ENCODE measurements at places on chromosomes 1 and 21.

DNA sequence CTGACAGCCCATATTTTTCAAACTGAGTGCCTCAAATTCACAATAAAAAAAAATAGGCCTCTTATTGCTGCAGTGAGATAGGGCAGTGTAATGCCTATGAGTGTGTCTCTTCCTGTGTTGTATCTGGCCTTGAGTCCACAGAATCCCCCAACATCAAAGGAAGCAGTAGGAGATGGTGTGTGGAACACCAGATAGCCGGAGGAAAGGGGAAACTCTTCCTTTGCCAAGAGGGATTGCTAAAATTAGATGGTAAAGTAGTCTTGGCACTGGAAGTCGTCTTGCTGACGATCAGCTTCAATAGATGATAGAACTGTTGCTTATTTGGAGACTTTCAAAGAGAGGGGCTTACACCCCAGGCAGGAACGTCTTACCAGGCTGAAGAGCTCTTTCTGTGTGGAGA lies 51.8 kb downstream of the RUNX1 start:
- no peak for DNase-seq

GRCh38 chr1:28864695-28865094 lies 49.7 kb upstream of the EPB41 start:
- no peak for DNase-seq

DNA sequence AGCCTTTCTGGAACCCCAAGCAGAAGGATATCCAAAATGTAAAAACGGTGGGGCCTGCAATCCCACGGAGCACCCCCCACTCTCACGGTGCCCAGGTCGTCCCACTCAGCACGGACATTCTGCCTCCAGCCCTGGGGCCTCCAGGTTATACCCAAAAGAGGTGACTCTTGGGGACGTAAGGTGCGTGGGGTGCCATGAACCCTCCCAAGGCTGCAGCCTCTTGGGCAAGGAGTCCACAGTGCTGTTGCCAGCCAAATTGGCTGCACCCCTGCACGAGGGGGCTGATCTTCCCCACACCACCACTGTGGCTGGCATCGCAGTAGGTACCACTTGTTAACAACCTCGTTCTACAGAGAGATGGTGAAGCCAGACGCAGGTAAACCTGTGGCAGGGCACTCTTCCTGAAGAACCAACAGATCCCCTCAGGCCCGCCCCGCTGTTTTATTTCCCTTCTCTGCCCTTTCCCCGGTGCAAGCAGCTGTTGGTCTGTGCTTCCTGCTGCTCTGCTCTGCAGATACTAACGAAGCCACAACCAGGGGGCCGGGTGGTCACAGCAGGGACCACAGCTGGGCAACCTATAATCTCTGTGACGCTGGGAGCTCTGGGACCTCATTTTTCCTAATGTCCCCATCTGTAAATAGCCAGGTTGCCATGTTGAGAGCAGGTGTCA lies 8.7 kb downstream of the TFF3 start:
- no peak for DNase-seq

DNA sequence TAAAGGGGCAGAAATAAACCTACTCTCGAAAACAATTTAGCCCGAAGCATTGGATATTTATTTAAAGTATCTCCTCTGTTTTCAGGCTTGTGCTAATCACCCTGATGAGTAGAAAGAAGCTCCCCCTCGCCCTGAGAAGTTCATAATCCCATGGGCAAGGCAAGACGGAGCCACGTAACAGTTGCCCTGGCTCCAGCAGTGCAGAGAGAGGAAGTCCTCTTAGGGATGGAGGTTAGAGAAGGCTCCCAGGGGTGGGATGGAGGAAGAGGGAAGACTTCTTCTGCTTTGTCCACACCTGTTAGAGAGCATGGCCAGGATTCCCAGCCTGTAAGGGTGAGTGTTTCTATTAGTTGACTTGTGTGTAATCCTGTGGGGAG lies 3.4 kb upstream of the GPR25 start:
- no peak for DNase-seq

DNA sequence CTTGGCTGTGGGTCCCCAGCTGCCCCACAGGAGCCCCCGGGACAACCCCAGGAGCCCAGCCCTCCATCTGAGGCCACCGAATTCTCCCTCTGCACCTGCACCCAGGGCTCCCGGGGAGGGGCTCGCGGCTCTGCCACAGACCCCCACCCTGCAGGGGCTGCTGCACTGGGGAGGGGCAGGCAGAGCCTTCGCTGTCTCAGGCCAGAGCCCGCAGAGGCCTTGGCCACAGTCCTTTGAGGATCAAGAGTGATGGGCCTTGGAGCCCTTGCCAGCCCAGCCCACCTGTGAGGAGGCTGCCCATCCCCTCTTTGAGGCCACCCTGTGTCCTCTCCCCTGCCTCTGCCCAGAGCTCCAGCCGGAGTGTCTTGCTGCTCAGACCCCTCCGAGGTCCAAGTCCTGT lies 6.5 kb downstream of the PERM1 start:
- DNase-seq, result no peak

DNA sequence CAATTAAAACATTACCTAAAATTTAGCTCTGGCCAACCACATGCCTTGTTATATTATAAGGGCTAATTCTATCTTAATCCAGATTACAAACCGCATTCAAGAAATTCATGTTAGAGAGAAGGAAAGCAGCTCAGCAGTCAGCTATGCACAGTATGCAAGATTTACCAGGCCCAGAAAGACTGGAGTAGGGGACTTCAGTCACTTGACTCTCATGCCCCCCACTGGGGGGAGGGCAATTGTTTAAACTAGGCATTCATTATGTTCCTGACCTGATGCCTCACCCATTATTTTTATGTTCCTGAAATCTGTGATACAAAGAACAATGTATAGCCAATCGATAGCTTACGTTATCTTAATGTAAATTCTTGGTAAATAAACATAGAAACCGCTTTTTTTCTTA lies 96.9 kb downstream of the ZNF644 start:
- DNase-seq, result no peak

DNA sequence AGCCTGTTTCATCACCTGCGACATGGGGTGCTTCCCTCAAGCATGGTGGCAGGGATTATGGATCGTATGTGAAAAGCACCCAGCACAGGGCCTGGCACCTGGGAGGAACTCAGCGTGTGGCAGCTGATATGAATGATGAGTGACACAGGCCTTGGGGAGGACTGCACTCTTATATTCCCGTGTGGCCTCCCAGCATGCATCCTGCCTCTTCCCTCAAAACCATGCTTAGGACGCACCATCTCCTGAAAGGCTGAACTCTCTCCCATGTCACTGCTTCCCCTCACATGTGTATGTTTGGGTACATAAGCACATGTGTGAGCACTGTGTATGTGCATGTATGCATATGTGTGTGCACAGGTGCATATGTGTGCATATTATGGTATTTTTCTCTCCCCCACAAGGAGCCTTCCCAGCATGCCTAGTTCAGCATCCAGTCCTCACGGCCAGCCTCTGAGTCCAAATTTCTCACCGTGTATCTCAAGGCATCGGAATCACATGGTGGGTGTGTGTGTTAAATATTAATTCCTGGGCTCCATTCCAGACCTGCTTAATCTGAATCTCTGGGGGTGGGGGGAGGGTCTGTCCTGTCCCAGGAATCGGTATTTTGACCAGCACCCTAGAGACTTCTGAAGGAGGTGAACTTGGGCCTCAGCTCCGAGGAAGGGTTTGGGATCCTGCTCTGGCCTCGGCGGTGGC lies 12.8 kb downstream of the MYOM3 start:
- no peak for DNase-seq

GRCh38 chr1:46030876-46031660 lies 101.4 kb downstream of the PIK3R3 start:
- no peak for DNase-seq

- no peak for DNase-seq
Observed at GRCh38 chr1:184116287-184116686, 64.8 kb downstream of the TSEN15 start.

DNA sequence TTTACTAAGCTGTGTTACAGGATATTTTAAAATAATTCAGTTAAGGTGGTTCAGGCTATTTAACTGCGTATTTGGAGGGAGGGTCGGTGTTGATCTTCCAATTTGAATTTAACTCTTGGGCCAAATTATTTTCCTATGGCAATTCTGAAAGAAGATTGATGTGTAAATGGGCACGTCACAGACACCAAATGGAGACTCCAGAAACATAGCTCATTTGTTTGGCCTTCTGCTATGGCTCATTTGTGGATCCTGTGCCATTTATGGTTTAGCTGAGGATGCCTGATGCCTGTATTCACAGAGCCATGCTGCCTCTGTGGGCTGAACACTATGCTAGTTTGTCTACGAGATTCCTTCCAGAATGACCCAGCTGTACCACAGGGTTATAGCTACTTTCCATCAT lies 70.6 kb downstream of the PTGER3 start:
- DNase-seq, result no peak

DNA sequence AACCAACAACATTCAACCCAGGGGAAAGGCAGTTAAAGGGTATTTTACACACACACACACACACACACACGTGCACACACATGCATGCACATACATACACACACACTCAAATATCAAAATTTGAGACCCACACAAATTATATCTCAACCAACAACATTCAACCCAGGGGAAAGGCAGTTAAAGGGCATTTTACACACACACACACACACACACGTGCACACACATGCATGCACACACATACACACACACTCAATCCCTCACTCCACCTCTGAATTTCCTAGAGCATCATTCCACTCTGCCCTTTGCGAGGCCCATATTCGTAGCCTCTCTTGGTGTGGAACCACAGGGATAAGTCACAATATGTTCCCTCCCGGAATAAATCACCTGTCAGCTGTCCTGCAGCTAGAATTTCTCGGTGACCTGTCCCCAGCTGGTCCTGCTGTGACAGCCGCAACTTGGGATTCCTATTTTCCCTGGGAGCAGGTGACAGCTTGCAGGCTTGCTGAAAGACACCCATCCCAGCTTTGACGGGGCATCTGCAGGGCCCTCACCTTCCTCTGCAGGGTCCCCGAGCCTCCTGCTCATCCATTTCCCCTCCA lies 122.7 kb downstream of the PSMG1 start:
- no peak for DNase-seq

DNA sequence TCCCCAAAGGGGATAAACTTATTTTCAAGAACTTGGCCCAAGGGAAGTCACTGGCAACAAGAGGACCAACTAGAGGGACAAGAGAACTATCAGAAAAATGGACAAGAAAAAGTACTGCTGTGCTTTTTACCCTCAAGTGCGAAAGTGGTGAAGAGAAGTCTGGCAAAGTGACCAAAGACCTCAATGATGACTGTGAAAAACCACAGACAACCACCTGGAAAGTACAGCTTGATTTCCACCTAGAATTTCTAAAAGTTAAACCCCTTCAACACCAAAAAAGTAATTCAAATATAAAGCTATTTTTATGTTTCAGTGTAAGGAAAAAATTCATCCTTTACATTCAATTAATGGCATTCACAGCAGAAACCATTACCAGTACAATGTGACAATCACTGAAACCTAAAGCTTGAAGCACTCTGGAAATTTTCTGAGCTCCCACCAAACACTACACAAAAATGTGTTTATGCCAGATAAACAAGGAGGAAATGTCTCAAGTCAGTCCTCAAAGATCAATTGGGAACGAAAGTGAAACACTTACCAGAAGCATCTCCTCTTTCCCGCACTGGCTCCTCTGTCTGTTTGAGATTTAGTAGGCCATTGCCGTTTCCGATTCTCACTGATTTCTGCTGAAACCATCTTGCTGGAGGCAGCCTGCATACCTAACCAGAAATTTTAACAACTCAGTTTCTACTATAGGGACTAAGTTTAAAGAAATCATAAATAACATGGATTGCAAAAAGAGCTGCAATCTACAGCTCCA lies 8.3 kb downstream of the SDE2 start:
- no peak for DNase-seq

DNA sequence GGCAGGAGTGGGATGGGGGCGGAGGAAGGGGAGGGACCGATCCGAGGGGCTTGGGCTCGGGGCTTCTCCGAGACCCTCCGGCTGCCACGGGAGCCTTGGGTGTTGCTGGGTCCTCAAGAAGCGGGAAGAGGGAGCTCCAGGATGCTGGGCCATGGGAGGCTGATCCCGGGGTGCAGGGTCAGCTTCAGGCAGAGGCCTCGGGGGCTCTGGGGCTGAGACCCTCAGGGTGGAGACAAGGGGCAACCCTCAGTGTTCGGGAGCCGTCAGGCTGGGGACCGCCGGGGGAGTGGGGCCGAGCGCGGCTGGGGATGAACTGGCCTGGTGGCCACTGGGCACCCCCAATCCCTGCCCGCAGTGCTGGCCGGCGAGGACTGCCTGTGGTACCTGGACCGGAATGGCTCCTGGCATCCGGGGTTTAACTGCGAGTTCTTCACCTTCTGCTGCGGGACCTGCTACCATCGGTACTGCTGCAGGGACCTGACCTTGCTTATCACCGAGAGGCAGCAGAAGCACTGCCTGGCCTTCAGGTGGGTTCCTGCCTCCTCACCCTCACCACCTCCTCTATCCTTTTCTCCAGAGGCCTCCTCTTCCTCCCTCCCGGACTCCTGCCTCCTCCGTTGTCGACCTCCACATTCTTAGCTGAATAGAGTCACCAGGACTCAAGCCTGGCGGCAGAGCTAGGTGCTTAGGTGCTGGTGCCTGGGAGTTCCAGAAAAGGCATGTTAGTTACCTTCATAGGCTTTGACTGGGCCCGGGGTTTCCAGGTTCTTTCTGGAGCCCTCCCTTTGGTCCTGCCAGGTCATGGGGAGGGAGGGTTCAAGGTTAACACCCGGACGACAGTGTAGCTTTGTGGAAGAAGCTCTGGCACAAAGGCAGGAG lies 631 bp downstream of the SHISA4 start:
- DNase-seq, result no peak

DNA sequence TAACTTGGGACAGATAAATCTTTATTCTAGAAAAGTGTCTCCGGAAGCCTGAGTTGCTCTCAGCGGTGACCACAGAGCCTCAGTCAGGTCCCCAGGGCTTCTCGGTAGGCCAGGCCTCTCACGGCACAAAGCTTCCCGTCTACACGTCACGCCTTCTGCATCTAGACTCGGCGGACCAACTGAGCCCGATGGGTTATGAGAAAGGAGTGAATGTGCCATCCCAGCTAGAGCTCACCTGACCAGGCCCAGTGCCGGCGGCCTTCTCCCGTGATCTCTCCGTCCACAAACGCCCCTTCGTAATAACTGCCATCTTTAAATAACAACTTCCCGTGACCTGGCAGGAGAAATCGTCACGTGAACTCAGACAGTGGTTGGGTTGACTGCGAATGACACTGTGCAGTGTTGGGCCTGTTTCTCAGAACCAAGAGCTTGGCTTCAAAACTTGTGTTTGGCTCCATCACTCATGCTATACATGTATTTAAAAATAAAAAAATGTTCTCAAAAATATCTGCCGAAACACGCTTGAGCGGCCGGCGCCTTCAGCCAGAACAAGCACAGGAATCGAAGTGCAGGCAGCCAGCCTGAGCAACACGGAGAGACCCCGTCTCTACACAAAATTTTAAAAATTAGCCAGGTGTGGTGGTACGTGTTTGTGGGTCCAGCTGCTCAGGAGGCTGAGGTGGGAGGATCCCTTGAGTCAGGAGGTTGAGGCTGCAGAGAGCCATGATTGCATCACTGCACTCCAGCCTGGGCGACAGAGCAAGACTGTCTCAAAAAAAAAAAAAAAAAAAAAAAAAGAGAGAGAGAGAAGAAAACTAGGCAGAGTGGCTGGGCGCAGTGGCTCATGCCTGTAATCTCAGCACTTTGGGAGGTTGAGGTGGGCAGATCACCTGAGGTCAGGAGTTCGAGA lies 3.1 kb downstream of the MORN1 start:
- no peak for DNase-seq

GRCh38 chr1:219302697-219303096 lies 129.0 kb downstream of the LYPLAL1 start:
- no peak for DNase-seq
